CD4-positive, alpha-beta T cell (primary cell): ENCODE measurements at places on chromosomes 12 and 14.
A peak's percentile ranks its signal among the peaks of the same experiment; 100 is the strongest.

DNA sequence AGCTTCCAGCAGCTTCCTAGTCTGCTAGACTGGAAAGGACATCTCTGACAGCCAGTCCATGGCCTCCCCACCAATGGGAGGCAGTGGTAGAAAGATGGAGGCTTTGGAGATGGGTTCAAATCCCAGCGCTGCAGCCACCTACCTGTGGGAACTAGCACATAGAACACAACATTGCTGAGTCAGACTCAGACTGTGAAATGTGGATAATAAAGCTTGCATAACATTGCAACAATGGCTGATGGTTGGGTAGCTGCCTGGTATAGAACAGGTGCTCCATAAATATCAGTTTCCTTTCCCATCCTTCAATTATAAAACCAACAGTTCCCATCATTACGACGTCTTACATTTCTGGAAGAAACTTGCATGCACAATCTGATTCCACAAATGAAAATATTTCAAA is 94.6 kb downstream of the SLC8A3 start:
- no peak for DNase-seq

- DNase-seq: no peak
Measured at GRCh38 chr14:33740531-33740930, 210.3 kb downstream of the EGLN3 start.

GRCh38 chr14:75295491-75296345 is 17.1 kb downstream of the FOS start:
- DNase-seq: peak; percentile 79

- DNase-seq: no peak
Measured at GRCh38 chr12:22491034-22491433, 53.3 kb downstream of the C2CD5 start.

DNA sequence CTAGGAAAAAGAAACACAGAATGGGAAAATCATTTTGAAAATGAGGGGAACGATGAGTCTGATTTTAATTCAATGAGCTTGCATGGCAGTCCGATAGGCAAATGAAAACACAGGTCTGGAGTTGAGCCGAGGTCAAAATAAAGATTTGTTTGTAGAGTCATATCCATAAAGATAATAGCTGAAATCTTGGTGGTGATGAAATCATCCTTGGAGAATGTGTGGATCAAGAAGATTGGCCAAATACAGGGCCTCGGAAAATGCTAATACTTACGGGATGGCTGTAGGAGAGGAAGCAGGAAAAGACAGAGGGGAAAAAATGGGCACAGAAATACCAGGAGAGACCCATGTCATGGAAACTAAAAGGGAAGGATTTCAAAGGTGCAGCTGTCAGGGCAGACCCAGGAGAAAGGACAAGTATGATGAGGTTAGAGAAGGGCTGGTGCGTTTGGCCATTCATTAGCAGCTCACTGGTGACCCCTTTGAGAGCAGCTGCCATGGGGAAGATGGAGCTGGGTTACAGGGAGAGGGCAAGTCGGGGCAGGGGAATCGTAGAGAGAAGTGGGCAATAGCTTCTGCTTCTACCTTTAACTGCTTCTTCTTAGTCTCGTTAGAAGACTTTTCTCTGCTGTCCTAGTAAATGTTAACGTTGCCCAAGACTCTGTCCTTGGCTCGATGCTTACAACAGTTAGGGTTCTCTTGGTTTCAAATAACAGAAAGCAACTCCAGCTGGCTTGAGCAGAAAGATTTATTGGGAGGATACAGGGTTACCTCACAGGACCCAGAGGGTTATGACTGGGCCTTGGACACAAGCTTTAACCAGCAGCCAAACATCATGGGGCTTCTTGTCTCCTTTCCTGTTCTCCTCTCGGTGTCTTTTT is 161.8 kb downstream of the EFCAB11 start:
- no peak for DNase-seq

- DNase-seq: no peak
Measured at GRCh38 chr12:26537126-26537525, 295.9 kb downstream of the ITPR2 start.

GRCh38 chr12:116600959-116601918 is 42.1 kb downstream of the MAP1LC3B2 start:
- no peak for DNase-seq

DNA sequence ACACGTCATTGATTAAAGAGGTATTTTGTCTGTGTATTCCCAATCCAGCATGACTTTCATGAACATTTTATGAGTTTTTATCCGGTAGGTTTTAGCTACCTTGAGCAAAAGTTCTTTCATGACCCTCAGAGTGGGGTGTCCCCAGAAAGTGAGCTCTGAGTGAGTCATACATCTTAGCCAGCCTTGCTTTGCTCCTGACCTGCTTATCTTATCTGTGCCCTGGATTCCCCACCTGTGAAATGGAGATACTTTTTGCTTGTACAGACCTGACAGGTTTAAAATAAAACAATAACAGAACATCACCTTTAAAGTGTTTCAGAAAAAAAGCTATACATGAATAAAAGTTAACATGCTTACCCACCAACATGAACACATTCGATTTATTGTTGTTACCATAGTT is 202.8 kb upstream of the SOX5 start:
- no peak for DNase-seq

DNA sequence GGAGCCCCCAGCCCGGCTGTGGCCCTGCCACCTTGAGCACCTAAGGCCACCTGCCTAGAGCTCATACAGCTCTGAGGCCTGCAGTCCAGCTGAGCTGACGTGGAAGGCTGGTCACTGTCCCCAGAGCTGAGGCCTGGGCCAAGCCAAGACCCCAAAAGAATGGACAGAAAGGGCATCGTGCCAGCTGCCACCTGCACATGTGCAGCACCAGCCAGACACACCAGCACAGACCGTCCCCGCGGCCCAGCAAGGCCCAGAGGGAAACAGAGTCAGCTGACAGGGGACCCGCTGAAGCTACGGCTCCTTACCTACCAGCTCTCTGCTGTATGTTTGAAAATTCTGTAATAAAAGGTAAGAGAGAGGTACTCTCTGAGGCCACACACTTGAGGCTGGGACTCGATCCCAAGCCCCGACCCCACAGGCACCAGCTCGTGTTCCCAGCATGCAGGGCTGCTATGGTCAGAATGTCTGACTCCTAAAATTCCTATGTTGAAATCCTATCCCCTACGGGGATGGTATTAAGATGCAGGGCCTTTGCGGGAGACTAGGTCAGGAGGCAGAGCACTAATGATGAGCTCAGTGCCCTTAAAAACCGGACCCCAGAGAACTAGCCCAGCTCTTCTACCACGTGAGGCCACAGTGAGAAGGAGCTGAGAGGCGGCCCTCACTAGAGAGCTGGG is 25.4 kb downstream of the BRF1 start:
- DNase-seq: no peak

- no peak for DNase-seq
Measured at GRCh38 chr12:25107920-25108319, 87.0 kb downstream of the DNAI7 start.

- no peak for DNase-seq
Measured at GRCh38 chr12:114835031-114835430, 151.1 kb upstream of the TBX3 start.

DNA sequence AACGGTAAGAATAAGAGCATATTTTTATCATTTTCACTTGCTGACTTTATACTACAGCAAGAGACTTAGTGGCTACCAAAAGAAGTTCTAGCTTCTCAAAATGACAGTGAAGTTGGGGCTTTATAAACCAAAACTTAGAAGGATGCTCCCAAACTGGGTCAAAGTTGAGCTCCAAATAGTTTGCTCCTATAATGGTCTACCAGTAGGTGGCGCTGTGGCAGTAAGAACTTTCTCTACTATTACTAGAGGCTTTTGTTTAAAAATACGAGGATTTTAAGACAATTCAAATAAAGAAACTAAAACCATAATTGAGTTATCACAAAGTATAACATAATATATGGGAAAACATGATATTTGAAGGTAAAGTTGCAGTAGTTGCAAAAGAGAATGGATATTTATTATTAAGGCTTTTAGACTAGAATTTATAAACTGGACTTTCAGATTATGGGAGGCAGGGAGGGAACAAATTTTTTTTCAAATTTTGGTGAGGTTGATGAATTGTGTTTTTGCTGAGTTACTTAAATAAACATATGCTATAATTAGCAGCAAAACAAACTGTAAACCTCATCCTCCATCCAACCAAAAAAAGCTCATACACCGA is 75.0 kb downstream of the TGFB3 start:
- DNase-seq: peak; percentile 61

DNA sequence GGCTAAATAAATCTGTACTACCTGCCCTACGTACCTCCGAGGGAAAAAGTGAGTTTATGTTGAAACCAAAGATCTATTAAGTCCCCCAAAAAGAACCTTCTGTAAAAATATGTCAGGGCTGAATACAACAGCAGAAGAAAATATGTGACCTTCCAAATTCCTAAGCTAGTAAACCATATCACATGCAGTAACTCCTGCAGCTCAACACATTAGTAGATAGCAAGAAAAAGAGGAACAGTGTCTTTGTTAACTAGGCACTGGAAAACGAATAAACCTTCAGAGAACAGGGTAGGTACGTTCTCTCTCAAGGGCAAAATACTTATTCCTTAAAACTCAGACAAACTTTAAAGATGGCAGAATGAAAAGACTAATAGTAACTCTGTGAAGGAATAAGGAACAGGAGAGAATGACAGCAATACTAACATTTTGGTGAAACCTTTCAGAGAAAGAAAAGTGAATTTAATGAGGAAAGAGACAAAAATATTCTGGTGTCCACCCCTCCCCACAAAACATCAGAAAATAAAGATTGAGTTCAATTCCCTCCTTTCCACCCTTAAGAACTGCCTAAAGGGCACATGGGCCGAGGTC is 18.0 kb downstream of the CBX5 start:
- no peak for DNase-seq

DNA sequence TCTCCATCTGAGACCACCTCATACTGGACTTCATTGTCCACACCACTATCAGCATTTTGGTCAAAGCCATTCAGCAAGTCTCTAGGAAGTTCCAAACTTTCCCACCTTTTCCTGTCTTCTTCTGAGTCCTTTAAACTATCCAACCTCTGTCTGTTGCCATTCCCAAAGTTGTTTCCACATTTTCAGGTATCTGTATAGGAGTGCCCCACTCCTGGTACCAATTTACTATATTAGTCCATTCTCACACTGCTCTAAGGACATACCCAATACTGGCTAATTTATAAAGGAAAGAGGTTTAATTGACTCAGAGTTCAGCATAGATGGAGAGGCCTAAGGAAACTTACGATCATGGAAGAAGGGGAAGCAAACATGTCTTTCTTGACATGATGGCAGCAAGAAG is 292.2 kb upstream of the ATXN7L3B start:
- no peak for DNase-seq

DNA sequence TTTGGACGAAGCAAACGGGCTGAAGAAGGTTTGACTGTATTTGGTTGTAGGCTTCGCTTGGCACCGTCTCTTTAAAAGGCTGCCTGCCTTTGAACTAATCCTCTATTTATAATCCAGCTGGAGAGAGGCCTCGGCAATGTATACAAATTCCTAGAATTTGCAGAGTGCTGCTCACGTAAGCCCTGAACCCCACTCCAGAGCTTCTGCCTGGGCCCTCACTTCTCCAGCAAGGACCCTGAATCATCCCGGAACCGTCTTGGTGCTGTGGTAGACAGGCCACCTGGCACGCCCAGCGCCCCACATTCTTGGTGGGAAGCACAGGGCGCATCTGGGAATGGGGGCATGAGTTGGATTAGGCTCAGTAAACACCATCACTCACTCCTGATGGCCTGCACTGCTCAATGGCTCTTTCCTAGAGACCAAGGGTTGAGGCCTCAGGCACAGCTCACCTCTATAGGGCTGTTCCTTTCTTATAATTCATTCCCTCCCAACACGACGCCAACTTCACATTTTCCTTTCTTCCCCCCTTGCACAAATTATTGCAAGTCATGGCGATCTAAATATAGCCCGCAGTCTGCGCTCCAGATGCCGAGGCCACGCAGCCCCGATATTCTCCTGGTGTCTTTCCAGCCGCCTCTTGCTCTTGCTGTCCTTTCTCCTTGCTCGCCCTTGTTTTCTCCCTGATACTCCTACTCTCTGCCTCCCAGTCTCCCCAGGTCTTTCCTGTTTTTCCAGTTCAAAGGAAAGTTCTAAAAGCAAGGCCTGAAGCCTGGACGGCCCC is 141.0 kb downstream of the ZFP36L1 start:
- DNase-seq: no peak

DNA sequence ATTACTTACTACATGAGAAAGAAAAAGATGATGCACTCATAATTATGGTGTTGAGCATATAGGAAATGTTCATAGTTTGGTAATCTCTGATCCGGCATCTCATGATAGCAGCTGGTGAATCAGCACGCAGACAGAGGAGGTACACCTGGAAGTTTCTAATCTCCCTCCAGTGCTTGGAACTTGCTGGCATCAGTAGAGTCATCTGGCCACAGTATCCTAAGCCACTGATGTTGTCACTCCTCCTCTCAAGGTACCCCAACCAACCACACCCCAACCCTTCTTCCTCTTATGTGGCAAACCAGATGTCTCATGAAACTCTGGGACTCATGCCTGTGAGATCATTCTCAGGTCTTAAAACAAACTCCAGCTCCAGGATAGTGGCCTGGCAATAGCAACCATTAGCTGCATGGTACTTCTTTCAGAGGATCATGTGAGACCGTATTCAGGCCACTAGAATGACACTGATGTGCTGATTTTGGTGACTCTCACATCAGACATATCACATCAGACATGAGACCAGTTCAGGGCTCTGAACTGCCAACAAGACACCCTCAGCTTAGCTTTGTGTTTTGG is 143.0 kb downstream of the RASSF9 start:
- no peak for DNase-seq

- DNase-seq: peak; percentile 9
Measured at GRCh38 chr12:67161322-67161918, 107.7 kb upstream of the CAND1 start.

DNA sequence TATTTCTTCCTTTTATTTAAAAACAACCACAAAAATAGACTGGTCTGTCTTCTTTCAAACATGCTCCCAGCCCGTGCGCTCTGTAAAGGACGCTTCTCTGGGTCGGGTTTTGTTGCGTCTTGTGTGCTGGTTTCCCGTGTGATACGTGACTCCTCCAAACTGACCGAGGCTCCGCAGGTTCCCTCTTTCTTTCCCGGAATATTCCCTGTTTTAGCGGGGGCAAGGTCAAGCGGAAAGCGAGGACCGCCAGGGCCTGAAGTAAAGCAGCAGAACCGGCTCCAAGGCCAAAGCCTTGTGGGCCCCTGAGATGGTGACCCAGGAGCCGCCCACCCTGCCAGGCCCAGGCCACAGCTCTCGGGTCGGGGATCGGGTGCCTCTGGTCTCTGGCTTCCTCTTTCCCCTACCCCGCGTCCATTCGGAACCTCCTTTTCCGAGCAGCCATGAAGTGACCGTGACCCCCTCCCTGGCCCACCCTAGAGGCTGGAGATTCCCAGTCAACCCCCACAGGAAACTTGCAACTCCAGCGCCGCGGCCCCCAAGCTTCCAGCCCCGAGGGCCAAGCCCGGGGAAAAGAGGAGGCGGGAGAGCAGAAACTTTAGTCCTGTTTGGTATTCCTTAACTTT is 885 bp upstream of the HOXC10 start:
- DNase-seq: no peak

- no peak for DNase-seq
Measured at GRCh38 chr12:78275886-78276285, 445.2 kb downstream of the NAV3 start.

GRCh38 chr14:22007363-22007762 is 333.7 kb upstream of the OR4E1 start:
- peak; percentile 38 for DNase-seq

GRCh38 chr12:88172844-88173407 is 30.8 kb downstream of the TMTC3 start:
- no peak for DNase-seq
